NCI-H460 (cell line): ENCODE measurements at places on chromosomes 13 and 19. TPM values are rescaled to one million over a fixed set of nuclear protein-coding genes. Genes with fewer than 3 reads are reported as not detected.

- DNase-seq: no peak
Measured at GRCh38 chr13:112058519-112058873, 8.5 kb upstream of the SOX1 start.

Gene ZNF606
- 2.9 TPM in 2 replicates for total RNA-seq

DNA sequence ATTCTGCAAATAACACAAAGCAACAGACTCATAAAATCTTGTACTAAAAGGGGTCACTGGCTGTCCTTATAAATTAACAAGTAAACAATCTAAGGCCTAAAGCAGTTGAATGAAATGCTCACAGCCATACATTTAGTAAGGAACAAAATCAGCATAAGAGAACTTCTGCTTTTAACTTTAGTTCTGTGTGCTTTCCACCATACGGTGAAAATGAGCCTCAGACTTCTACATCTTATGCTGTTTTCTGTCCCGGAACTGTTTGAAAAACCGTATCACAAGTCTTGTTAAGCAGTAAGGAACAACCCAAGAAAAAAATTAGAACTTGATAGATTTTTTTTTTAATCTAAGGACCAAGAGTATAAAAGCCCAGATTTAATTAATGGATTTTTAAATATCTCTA lies 549.1 kb upstream of the MIR17HG start:
- DNase-seq: no peak

DNA sequence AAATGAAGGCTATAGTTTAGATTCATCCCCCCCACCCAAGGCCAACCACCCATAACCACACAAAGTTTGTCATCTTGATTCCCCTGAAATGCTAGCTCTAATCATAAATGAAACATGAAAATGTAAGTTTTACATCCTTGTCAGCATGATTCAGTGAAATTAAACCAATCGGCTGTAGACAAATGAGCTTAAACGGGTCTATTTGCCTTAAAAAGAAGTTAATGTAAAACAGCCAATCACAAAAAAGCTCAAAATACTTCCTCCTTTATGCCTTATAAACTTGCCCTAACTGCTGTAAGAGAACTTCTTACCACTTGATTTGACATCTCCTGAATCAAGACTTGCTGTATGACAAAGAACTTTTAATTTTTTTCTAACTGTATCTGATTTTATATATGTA lies 34.5 kb upstream of the MRI1 start:
- no peak for DNase-seq

GRCh38 chr13:44068737-44069136 lies 189.0 kb downstream of the LACC1 start:
- no peak for DNase-seq

Gene KRTDAP
- not detected in 2 replicates for total RNA-seq

DNA sequence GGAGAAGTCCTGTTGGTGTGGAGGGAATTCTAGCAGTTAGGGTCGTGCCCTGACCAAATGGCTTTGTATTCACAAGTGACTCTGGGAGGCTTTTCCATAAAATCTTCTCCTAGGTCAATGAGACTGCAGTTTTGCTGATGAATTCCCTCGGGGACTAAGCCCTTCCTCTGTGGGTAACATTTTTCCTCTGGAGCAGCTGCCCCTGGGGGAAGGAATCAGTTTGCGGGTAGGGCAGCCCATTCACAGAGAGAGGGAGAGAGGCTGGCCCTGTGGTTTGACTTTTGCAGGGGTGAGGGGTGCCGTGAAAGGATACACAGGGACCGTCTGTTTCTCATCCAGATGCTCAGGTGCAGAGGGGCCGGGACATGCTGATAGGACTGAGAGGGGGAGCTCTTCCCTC lies 67.3 kb downstream of the ERICH6B start:
- DNase-seq: no peak

GRCh38 chr13:23443110-23443509 lies 9.6 kb upstream of the SACS start:
- DNase-seq: no peak

Gene ZNF415
- not detected in 2 replicates for total RNA-seq

Gene SPTBN4
- 0.82 and 2.8 TPM in 2 replicates for total RNA-seq

DNA sequence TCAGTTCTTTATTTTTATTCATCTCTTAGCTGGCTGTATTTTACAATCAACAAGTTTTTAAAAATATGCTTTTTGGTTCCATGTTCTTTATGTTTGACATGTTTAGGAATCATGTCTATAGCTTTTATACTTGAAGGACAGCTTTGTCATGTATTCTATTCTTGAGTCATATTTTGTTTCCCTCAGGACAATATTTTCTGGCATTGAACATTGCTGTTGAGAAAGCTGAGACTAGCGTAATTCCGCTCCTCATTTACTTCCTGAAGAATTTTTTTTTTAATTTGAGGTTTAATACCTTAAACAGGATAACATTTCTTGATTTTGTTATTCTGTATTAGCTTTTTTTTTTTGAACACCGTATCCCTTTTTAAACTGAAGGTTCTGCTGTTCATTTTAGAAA lies 53.2 kb downstream of the RB1 start:
- DNase-seq: no peak

- no peak for DNase-seq
Measured at GRCh38 chr13:49789968-49790367, 2.5 kb downstream of the KPNA3 start.

Gene ERICH6B
- total RNA-seq: not detected in 2 replicates

GRCh38 chr19:5765220-5765619 lies 19.3 kb downstream of the PRR22 start:
- no peak for DNase-seq

Gene LIM2
- not detected in 2 replicates for total RNA-seq

DNA sequence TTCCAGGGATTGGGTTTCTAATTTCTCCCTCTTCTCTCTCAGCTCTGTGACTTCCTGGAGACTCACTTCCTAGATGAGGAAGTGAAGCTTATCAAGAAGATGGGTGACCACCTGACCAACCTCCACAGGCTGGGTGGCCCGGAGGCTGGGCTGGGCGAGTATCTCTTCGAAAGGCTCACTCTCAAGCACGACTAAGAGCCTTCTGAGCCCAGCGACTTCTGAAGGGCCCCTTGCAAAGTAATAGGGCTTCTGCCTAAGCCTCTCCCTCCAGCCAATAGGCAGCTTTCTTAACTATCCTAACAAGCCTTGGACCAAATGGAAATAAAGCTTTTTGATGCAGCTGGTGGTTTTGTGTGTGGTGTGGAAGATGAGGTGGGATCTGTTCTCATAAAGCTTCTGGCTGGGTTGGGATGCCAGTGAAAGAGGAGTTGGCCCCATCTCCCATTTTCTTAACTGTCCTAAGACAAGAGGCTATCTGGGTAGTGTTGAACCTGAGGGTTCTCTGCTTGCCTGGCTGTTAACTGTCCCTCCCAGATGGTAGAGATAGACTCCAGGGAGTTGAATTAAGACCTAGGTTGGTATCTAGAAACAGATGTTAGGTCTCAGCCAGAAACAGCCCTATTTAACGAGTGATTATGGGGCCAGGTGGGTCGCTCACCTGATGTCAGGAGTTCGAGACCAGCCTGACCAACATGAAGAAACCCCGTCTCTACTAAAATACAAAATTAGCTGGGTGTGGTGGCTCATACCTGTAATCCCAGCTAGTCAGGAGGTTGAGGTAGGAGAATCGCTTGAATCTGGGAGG lies 1.6 kb downstream of the FTL start:
- no peak for DNase-seq

- no peak for DNase-seq
Measured at GRCh38 chr19:38266981-38267597, 2.7 kb downstream of the SPINT2 start.

DNA sequence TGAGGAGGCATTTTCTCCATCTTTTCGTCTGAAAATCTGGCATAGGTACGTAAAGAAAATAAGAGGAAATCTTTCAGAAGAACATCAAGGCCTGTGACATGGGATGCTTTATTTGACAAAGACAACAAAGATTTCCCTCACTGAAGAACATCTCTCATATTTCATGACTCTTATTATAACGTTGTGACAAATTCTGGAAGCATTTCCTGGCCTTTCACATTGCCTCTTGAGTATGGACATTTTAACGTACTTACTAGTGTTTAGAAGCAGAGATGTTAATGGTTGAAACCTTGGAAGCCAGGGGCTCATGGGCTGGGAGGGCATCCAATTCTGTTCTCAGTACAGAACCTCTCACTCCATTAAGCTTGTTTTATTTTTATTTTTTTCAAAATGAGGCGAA lies 210.8 kb downstream of the DCT start:
- DNase-seq: no peak

- no peak for DNase-seq
Measured at GRCh38 chr13:21501686-21502085, 42.6 kb upstream of the ZDHHC20 start.

Gene C19orf67
- not detected in 2 replicates for total RNA-seq

Gene CEACAM1
- total RNA-seq: 0.06 and 0.12 TPM in 2 replicates

DNA sequence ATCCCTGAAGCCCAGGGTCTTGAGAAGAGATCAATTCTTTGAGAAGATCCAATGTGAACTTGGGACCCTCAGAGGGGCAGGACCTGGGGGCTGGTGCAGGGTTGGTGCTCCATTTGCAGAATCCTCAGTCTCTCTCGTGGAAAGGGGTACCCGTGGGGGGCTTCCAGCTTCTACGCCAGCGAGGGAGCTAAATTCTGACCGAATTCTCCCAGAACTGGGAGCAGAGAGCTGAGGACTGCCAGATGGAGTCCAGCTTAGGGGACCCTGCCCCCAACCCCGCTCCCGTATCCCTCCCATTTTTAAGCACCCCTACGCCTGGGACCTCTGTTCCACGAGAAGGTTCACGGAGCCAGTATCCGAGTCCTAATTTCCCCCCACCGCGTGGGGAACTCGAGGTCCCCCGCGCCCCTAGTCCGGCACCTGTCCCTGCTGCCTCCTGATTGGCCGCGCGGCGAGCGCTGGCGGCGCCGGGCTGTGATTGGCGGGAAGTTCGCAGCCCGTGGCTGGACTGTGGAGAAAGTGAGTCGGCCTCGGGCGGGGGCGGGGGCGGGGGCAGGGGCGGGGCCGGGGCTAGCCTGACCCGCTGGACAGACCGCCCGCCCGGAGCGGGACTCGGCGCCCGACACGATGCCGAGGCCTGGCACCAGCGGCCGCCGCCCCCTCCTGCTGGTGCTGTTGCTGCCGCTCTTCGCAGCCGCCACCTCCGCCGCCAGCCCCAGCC lies 4.4 kb upstream of the LTBP4 start:
- peak; percentile 57 for DNase-seq

Gene GARIN5A
- 0.26 and 0.92 TPM in 2 replicates for total RNA-seq

Gene ZNF808
- 11.6 and 11.7 TPM in 2 replicates for total RNA-seq

Gene CASP14
- total RNA-seq: not detected in 2 replicates

GRCh38 chr13:59391696-59392095 lies 772.0 kb downstream of the DIAPH3 start:
- DNase-seq: peak; percentile 50

DNA sequence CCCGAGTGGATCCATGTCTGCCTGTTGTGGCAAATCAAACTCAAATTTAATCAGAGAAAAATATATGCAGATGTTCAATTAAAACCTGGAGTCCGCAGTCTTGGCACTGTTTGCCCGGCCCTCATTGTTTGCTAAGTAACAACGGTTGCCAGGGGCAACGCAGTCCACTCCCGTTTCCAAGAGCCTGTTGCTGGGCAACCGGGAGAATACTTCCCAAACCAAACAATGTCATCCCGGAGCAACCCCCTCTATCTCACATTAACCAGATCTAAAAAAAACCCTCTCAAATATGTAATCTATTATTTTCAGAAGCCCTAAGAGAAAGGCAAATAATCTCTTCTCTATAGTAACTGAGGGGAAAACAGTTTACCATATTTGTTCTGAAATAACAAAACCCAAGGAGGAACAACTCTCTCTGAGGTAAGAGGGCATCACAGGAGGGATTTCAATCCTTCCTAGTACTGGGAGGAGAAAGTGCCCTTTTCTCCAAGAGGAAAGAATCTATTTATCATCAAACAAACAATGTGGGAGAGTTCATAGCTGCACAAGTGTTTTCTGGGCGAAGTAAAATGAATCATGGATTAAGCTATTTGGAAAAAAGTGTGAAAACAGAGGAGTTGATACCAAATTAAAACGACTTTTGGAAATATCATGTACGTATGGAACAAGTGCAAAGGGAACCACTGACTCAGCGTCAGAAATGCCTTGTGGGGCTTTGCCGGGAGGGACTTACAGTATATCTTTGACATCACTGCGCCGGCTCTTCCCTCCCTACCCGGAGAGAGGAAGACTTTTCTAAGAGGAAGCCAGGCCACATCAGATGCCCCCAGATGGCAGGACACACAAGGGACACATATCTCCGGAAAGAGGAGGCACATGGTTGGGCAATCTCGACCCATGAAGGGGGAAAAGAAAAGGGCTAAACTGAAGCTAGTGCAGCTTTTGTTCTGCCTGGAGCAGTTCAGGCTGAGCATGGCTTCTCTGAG lies 43.3 kb downstream of the RFX2 start:
- DNase-seq: peak; percentile 18

Gene ZNF221
- total RNA-seq: 2.0 and 2.8 TPM in 2 replicates

Gene PRTN3
- total RNA-seq: 0.50 and 1.4 TPM in 2 replicates

DNA sequence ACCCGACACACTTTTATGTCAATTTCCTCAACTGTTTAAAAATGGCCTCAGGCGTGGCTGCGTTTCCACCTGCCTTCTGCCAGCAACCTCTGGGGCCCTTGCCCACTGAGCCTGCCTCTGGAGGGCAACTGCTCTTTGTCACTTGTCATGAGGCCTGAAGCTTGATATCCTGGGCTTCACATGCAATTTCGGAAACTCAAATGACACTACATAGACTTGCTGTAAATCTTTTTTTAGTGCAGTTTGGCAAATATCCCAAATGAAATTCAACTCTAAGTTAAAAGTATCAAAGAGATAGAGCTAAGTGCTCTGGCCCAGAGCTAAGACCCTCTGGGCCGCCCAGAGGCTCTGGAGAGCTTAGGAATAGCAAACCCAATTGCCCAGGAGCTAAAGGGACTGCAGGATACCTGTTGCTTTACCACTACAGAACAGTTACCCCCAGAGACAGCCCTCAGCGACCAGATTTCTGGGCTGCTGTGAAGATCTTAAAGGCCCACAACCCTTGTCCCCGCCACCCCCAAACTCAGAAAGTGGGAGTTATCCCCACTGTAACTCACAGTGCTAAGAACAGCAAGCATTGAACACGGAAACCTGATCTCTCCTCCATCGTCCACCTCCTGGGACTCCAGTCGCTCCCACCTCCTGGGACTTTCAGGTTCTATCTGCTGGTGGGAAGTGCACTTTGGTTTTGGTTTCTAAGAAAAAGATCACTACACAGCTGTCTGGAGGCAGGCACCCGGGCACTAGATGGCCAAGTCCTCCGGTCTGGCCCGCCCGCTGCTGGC lies 19.4 kb downstream of the GJA3 start:
- no peak for DNase-seq

Gene YJEFN3
- 1.3 and 2.5 TPM in 2 replicates for total RNA-seq

Gene PROZ
- not detected in 2 replicates for total RNA-seq

Gene PCDH17
- total RNA-seq: 0.15 and 0.23 TPM in 2 replicates

Gene LMTK3
- 0.05 TPM in 1 of 2 replicates, not detected in the other for total RNA-seq

DNA sequence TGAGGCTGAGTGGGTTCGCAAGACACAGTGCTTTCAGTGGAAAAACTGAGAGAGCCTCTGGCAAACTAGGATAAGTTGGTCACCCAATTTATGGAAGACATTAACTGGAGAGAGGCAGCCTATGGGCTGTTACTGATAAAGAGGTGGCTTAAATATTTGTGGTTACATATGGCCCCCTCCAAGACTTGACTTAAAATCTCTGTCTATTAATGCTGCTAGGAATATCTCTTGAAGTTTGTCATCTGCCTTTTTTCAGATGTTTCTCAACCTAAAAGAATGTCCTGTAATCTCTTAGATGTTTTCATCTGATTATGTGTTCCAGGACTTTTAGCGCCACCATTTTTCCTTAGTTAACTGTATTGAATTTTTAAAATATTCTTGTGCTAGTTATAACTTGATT lies 54.6 kb downstream of the NAA16 start:
- DNase-seq: no peak

GRCh38 chr19:13622766-13623715 lies 116.8 kb upstream of the CACNA1A start:
- no peak for DNase-seq

GRCh38 chr13:89925107-89925506 lies 1422.4 kb upstream of the MIR17HG start:
- peak; percentile 27 for DNase-seq
